ENCODE measurements at places on chromosomes 13 and 19.

- no peak for DNase-seq
These were observed 9.6 kb upstream of the NUMBL start for GRCh38 chr19:40700083-40700482.

GRCh38 chr19:43315851-43316250, 37.6 kb upstream of the CD177 start:
- no peak for DNase-seq

GRCh38 chr19:39154100-39154628, 28.6 kb downstream of the PAK4 start:
- DNase-seq, result no peak

DNA sequence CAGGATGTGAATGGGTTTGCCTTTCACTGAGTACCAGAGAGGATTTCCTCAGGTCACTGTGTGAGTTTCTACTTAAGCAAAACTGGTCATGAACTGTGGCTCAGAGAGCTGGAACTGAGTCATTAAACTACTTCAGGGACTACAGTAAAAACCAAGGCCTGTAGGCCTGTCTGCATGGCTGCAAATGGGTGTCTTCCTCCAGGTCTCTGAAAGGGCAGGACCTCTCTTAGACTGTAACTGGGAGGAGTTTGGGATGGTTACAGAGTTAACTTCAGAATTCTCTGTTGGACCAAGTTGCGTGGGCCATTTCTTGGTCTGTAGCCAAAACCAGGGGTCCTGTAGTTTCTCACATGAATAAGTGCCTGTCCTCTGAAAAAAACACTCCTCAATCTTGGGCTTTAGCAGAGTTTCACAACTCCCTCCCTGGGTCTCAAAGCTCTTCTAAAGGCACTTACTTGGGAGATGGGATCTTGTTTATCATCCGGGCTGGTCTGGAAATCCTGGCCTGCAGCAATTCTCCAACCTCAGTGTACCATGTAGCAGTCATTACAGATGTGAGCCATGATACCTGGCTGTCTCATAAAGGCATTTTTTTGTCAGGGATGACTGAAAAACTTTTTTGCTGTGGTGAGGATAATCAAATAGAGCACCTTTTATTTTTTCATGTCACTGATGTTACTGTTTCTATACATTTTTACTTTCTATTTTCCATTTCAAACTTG, 19.7 kb downstream of the ZNF714 start:
- no peak for DNase-seq

DNA sequence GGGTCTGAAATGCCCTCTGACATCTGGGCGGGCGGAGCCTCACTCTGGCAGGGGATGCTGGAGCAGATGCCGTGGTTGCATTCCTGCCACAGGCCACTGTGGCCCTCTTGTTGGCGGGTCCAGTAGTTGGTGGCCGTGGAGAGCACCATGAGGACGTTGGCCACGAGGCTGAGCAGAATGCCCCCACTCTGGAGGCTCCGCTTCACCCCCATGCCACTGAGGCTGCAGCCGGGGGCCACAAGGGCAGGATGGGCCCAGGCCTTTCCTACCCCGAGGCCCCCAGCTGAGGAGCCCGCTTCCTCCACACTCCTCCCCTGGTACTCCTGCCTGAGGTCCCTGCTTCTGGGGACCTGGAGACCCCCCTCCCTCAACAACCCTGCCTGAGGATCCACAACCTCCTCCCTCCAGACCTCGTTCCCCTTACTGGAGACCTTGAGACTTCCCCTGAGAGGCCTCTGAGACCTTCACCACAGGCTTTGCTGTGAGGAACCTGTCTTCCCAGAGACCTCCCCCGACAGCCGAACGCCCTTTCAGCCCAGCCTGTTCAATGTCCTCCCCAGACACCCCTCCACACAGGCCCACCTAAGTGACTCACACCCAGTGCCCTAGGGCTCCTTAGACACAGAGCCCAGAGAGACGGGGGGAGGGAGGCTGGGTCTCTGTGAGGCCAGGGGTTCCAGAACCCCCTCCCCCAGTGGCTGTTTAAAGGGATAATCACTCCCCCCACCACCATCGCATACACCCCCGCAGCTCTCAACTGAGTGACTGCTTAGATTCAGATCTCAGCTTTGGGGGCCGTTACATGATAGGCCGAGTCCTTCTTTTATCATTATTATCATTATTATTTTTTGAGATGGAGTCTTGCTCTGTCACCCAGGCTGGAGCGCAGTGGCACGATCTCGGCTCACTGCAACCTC, at the start of gene CLDND2:
Gene CLDND2, minus strand, starts transcription at position 638 of the 917 bp plus-strand sequence. Its CDS starts 426 bp downstream, at position 212.
- DNase-seq, result no peak

DNA sequence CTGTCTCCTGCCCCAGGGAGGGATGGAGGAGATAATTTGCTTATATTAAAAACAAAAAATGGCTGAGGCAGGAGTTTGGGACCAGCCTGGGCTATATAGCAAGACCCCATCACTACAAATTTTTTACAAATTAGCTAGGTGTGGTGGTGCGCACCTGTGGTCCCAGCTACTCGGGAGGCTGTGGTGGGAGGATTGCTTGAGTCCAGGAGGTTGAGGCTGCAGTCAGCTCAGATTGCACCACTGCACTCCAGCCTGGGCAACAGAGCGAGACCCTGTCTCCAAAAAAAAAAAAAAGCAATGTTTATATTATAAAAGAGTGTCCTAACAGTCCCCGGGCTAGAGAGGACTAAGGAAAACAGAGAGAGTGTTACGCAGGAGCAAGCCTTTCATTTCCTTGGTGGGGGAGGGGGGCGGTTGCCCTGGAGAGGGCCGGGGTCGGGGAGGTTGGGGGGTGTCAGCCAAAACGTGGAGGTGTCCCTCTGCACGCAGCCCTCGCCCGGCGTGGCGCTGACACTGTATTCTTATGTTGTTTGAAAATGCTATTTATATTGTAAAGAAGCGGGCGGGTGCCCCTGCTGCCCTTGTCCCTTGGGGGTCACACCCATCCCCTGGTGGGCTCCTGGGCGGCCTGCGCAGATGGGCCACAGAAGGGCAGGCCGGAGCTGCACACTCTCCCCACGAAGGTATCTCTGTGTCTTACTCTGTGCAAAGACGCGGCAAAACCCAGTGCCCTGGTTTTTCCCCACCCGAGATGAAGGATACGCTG, 184.0 kb downstream of the KDM4B start:
- no peak for DNase-seq

- no peak for DNase-seq
These were observed 26.8 kb upstream of the TINCR start for GRCh38 chr19:5594521-5594950.

- no peak for DNase-seq
These were observed 100.7 kb downstream of the FREM2 start for GRCh38 chr13:38787550-38787949.

DNA sequence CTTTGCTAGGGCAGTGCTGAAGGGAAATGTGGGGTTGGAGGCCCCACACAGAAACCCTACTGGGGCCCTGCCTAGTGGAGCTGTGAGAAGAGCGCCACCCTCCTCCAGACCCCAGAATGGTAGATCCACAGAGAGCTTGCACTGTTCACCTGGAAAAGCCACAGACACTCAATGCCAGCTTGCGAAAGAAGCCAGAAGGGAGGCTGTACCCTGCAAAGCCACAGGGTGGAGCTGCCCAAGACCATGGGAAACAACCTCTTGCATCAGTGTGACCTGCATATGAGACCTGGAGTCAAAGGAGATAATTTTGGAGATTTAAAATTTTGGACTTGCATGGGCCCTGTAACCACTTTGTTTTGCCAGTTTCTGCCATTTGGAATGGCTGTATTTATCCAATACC, 615.4 kb upstream of the MIR17HG start:
- no peak for DNase-seq

DNA sequence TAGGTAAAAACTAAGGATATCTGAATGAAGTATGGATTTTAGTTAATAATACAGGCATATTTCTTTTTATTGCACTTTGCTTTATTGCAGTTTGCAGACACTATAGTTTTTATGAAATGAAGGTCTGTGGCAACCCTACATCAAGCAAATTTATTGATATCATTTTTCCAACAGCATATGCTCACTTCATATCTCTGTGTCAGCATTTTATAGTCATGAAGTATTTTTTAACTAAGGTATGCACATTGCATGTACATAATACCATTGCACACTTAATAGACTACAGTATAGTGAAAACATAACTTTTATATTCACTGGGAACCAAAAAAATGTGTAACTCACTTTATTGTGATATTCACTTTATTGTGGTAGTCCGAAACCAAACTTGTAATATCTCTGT, 236.3 kb downstream of the SUCLA2 start:
- DNase-seq, result no peak

All from activated CD4-positive, CD25-positive, alpha-beta regulatory T cell treated with anti-CD3 and anti-CD28 coated beads, Interleukin-2, amount 50 U/mL, for 72 hours (primary cell).